ENCODE measurements at places on chromosomes 11 and 22. TPM values are rescaled to one million over a fixed set of nuclear protein-coding genes. Genes with fewer than 3 reads are reported as not detected.

DNA sequence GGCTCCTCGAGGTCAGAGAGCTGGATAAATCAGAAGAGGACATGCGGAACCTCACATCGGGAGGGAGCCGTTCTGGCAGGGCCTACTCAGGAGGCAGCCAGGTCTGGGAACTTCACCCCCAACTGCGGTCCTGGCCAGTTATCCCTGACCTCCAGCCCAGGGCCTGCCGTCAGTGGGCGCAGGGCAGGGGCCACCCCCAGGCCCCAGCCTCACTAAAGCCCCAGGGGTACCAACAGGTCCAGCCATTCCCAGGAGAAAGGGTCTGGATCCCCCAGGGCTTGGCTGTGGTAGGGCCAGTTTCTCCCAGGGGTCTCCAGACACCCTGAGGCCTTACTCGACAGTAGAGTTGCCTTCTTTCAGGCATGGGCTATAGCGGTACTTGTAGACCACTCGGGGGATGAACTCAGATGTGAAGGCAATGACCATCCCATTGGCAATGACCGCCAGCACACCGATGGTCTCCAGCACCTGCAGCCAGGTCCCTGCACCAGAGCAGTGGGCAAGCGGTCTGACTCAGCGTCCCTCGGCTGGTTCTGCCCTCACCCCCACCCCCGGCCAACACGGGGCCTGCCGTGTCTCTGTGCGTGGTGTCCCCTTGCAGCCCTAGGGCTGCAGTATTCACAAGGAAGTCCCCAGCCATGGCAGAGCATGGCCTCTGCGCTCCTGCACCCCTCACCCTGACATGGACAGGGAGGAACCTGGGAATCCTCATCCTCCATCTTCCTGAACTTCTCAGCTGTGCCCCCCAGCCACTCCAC is 4.6 kb upstream of the SIGIRR start:
- no peak for DNase-seq

GRCh38 chr22:25453557-25453956 is 110.9 kb upstream of the GRK3 start:
- DNase-seq: no peak

- no peak for DNase-seq
Measured at GRCh38 chr22:31621507-31622124, 40.4 kb downstream of the PISD start.

DNA sequence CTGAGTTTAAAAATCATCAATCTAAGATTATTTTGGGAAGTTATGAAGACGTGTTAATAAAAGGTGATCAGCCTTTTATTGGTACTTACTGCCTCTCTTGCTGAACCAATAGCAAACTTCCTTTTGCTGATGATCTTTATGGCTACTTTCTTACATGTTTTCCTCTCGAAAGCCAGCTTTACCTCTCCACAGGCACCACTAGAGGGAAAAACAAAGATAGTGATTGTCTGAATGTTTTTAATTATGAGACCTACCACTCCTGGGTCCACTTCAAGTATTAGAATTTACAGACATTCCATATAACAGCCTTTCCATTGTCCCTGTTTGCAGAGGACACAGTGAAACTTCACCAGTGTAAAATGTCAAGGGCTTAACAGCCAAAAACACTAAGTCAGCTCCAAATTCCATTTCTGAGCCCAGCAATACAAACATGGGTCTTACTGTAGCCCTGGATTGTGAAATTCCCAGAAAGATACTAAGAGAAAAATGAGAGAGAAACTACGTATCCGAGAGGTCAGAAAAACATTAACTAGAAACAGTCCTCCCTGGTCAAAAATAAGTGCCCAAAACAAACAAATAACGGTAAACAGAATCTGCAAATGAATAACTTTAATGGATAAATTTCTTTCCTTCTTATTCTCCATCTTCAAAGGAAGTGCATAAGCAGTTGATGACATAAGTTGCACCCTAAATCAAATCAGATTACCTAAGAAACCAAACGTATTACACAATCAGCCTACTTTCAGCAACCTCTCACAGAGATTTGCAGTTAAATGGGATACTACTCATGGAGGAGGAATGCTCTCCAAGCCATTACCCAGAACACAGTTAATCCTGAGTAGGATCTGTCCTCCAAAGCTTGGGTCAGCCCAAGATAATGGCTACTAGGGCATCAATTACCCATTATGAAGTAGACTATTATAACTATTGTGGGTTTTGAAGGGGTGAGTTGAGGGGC is 29.5 kb downstream of the CHEK2 start:
- no peak for DNase-seq

- no peak for DNase-seq
Measured at GRCh38 chr11:1194231-1194976, 28.5 kb upstream of the MUC5B start.

Gene SYT12
- under 0.01 TPM for total RNA-seq

Data from dermis microvascular lymphatic vessel endothelial cell (primary cell).